ENCODE measurements at places on chromosomes 7 and 10. TPM values are rescaled to one million over a fixed set of nuclear protein-coding genes. Genes with fewer than 3 reads are reported as not detected.

GRCh38 chr7:28138837-28139236, 41.8 kb downstream of the JAZF1 start:
- DNase-seq: no peak

DNA sequence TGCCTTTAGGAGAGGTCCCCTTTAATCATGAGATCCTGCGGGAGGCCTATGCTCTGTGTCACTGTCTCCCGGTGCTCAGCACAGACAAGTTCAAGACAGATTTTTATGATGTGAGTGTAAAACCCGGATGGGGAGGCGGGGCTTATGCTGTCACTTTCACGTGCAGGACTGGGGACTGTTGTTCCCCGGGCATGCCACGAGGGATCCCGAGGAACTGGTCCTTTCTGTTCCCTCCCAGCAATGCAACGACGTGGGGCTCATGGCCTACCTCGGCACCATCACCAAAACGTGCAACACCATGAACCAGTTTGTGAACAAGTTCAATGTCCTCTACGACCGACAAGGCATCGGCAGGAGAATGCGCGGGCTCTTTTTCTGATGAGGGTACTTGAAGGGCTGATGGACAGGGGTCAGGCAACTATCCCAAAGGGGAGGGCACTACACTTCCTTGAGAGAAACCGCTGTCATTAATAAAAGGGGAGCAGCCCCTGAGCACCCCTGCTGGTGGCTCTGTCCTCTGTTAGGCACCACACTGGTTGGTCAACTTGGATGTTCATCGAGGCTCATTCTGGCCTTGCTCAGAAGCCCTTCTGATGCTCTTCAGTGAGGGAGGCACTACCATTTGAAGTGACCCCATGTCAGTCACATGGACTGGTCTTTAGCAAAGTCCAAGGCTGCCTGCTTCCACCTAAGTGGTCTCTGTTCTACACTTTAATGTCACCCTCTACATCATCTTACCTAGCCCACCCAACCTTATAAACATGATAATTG, 2.8 kb downstream of the COPS6 start:
- DNase-seq: no peak

DNA sequence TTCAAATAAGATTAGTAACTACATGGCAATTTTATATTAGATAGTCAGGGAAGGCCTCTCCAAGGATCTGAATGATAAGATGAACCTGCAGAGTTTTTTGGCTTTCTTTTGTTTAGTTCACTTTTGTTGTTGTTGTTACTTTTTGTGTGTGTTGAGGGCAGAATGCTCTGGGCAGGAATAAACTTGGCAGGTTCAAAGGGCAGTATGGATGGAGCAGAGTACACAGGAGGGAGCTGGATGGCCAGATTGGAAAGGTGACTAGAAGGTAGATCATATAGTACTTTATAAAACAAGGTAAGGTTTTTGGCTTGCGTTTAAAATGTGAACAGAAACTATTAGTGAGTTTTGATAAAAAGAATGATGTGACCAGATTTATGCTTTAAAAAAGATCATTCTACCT, 17.9 kb downstream of the CROT start:
- DNase-seq: no peak

DNA sequence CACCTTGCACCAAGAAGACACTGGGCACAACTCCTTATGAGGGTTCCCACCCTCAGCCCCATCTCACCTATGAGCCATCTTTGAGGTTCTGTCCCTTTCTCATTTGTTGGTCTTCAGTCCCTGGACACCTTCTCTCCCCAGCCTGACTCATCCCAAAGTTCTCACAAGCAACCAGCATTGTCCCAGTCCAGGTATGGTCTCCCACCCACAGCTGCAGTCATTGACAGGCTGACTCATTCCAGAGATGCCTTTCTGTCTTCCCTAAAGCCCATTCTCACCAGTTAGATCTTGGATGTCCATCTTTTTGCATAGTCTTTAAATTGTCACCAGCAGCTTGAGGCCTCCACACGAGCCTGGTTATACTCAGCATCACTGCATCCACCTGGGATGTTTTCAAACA, 26.7 kb upstream of the BMPR1A start:
- no peak for DNase-seq

GRCh38 chr7:17939606-17940301, 540 bp downstream of the SNX13 start:
- no peak for DNase-seq

DNA sequence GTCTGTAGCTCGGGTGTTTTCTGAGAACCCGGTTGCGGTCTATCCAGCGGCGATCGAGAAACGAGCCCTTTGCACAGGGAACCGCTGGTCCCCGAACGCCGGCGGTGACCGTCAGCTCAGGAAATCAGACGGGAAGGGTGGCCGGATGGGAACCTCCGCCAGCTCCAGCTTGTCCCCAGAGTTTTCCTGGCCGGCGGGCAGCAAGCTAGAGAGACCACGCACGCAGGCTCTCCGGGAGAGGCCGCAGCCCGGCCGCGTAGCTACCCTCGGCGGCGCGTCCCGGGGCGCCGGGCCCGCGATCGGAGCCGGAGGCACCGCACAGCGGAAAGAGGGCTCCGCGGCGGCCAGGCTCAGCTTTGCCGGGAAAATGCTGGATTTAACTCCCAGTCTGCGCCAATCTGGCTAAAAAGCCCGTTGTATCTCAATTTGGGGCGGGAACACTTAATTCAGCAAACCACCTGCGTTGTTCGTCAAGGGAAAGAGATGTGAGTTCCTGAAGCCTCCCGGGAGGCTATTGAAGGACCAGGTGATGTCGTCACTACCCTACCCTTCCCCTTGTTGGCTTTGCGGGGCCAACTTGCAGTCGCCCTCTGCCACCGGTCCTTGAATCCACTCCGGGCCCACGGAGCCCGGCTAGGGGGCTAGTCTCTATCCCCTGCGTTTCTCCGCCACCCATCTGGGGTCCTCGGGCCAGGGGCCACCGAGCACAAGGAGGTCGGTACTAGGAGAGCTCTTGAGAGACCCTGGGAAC, 859 bp upstream of the CH25H start:
- no peak for DNase-seq

- no peak for DNase-seq
Observed at GRCh38 chr7:114293289-114294012, 121.2 kb upstream of the FOXP2 start.

DNA sequence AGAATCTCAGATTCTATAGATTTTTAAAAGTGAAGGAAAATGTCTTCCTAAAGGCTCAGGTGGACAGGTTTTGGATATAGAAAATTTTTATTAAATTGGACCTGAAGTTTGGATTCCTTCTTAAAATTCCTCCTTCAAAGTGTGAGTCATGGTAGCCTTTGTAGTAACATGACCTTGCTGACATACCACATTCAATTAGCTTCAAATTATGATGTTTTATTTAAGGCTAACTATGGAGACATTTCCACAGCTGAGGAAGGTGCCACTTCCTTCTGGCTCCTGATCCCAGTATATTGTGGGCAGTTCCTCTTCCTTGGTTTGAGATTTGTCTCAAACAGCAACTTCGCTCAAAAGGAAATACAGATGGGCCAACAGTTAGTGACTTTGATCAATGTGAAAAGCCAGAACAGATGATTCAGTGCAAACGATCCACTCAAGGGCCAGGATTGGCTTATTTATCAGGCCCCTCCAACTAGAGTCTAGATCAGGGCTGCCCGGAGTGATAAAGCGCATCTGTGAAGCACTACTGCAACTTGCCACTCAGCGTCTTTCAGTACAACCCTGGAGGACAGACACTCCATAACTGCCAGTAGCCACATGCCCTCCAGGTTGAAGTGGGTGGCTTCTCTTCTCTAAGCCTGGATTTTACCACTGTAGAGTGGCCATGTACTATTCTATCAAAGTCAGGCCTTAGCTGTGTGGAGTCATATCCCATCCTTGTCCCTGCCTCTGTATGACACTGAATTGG, 573.5 kb downstream of the KIF20B start:
- DNase-seq: no peak

GRCh38 chr7:132519936-132520335, 56.3 kb downstream of the PLXNA4 start:
- no peak for DNase-seq

DNA sequence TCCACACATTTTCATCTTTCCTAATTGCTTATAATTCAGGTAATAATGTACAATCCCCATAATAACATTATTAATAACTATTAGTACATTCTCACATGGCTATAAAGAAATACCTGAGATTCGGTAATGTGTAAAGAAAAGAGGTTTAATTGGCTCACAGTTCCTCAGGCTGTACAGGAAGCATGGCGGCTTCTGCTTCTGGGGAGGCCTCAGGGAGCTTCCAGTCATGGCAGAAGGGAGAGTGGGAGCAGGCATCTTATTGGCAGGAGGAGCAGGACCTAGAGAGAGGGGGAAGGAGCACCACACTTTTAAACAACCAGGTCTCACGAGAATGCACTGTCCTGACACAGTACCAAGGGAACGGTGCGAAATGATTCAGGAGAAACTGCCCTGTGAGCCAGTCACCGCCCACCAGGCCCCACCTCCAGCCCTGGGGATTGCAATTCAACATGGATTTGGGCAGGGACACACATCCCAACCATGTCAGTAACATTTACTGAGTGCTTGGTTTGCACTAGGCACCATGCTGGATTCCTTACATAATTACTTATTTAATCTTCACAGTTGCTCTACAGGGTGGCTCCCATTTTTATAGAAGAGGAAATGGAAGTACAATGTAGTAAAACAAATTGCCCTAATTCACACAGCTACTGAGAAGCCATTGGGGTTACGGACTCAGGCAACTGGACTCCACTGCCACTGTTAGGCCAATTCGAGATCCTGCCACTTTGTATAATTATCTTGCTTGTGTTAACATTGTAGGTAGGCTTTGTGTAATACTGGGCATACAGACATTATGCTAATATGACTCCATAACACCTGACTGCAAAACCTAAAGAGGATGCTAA, 8.7 kb upstream of the ESYT2 start:
- DNase-seq: no peak

DNA sequence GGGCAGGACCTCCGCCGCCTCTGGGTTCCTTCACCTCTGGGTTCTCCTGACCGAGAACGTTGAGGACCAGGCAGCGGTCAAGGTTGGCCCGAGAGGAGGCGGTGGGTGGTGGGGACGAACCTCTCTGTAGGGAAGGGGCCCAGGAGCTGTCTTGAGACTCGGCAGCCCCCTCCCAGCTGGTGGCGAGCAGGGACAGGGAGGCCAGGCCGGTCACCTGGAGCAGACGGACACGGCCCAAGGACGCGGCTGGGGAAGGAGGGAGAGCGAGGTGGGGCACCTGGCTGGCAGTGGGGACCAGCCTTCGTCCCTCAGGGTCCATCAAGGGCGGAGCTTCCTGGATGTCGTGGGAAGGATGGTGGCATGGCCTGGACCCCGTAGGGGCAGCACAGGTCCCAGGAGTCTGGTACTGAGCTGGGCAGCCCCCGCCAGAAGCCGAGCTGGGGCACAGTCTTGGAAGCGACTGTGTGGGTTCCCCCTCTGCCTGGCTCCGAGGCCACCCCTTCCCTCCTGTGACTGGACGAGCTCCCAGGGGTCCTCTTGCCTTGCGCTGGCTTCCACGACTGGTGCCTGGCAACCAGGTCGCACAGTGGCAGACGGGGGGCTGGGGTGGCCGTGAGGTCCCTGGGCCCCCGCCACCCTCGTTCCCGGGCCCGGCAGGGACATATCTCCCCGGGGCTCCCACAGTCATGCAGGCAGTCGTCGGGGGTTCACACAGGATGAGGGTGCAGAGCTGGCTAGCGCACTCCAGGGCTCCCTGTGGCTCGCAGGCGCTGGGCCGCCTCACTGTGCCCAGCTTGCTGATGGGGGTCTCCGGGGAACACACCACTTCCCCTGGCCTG, 89.9 kb downstream of the DNAJB6 start:
- DNase-seq: no peak

GRCh38 chr10:11810313-11810766, 12.8 kb upstream of the PROSER2 start:
- DNase-seq: no peak

DNA sequence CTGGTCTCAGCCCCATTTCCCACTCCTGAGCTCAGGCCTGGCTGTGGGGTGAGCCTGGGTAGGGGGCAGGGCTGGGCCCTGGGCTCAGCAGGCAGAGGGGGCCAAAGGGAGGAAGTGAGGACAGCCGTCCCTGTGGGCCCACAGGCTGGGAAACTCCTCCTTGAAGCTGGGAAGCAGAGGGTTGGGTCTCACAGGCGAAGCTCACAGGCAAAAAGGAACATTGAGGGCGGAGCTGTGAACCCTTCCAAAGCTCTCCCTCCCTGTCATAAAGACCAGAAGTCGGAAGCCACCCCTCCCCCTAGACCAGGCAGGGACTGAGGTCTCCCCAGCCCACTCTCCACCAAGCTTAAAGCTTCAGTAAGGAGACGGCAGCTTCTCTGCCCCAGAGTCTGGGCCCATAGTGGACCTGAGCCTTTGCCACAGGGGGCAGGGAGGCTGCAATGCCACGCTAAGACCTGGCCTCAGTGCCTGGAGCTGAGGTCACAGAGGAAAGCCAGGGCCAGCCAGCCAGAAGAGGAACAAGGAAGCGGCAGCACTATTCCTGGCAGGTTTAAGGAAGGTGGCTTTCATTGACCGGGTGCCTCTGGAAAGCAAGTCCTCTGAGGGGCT, 1.0 kb upstream of the KCP start:
- DNase-seq: no peak

DNA sequence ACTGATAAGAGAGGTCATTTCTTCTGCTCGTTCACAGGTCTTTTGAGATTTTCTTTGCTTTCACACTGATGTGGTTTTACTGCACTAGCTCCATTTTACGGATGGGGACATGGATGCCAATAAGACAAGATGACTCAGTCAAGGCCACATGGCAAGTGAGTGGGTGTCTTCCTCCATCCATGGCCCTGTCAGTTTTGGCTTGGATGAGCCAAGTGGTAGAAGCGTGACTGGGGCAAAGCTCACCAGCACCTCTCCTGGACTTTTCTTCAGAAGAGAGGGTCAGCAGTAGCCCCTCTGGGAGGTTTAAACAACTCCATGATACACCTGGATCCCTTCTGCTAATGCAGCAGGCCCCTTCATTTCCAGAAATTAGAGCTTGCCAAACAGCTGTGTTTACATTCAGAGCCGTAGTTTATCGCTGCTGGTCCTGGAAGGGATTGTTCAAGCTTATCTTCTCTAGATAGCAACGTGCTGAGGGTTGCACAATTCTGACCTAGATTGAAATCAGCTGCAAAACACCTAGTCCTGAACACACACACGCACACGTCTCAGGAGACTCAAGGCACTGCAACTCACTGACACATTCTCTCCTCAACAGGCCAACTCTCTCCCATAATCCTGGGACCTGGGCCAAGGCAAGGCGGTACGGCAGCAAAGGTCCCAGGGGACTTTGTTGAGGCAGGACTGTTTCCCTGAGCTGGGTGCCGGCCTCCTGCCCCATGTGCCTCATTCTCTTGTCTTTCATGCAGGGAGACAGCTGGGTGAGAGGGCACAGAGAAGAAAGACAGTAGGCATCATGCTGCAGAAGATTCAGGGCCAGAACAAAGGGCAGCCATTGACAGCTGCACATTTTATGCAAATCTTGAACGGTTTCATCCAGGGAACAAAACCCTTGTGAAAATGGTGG, 14.2 kb upstream of the PDCD4 start:
- DNase-seq: no peak

The SUN3 gene
- total RNA-seq: not detected

The MINDY4 gene
- 2.2 TPM for total RNA-seq

The CRTAC1 gene
- total RNA-seq: 2.5 TPM

The PNLIPRP3 gene
- not detected for total RNA-seq

The TCAF2 gene
- 7.1 TPM for total RNA-seq

The PPA1 gene
- total RNA-seq: 309 TPM

The BLNK gene
- not detected for total RNA-seq

The PLXDC2 gene
- total RNA-seq: 2.9 TPM

The CTNNA3 gene
- total RNA-seq: not detected

The ZCCHC24 gene
- total RNA-seq: 5.7 TPM

All from pulmonary artery endothelial cell (primary cell).